ENCODE measurements at places on chromosomes 3 and 15.

DNA sequence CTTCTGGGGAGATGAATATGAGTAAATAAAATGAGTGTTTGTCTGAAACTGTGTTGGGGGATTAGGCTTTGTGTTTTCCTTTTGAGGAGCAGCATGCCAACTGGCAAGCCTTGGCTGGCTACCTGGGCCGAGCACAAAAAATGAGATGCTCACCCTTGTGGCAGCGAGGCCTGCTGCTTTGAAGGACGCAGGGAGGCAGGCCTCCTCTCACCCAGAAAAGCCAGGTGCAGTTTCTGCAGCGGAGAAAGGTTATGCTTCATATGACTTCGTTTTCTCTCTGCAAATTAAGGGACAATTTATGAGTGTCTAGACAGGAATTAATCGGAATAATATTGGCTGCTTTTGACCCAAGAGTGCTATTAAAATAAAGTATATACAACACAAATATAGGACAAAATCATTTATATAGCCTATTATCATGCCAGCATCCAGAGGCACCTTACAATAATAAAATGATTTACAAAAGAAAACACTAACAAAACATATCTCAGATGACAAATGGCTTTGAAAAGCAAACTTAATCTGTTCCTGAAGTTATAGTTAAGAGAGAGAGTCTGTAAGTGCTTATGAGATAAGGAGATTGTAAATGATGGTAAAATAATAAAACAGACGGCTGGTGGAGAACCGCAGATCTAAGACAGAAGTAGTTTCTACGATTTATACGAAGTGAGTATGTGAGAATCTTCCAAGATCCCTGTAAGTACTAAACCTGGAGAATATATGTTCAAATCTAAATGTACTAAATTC is 682.8 kb upstream of the NR2F2 start:
- DNase-seq, result no peak

- DNase-seq, result no peak
Measured at GRCh38 chr3:17290894-17291293, 406.1 kb downstream of the PLCL2 start.

DNA sequence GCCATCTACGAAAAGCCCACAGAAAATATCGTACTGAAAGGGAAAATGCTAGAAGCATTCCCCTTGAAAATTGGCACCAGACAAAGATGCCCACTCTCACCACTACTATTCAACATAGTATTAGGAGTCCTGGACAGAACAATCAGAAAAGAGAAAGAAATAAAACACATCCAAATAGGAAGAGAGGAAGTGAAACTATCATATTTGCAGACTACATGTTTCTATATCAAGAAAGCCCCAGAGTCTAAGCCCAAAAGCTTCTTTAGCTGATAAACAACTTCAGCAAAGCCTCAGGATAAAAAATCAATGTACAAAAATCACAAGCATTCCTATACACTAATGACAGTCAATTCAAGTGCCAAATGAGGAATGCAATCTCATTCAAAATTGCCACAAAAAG is 15.6 kb downstream of the OR5K3 start:
- DNase-seq, result no peak

- no peak for DNase-seq
Measured at GRCh38 chr15:68218847-68219798, 10.4 kb downstream of the CLN6 start.

- DNase-seq, result no peak
Measured at GRCh38 chr3:32379831-32380500, 11.7 kb upstream of the CMTM7 start.

GRCh38 chr3:3023111-3023745 is 86.9 kb downstream of the IL5RA start:
- DNase-seq, result no peak

- DNase-seq, result peak; percentile 6
Measured at GRCh38 chr3:40980467-40980866, 218.8 kb upstream of the CTNNB1 start.
